ENCODE measurements at places on chromosomes 12 and 14. TPM values are rescaled to one million over a fixed set of nuclear protein-coding genes. Genes with fewer than 3 reads are reported as not detected.

ACOT6 gene
- not detected for total RNA-seq

P2RX2 gene
- total RNA-seq = not detected

CHD8 gene
- 35.9 TPM for total RNA-seq

EPS8 gene
- total RNA-seq = 107 TPM

KERA gene
- not detected for total RNA-seq

SLC25A47 gene
- total RNA-seq = not detected

HECTD4 gene
- total RNA-seq = 13.9 TPM
